ENCODE measurements at places on chromosomes 3 and 15.
A peak's percentile ranks its signal among the peaks of the same experiment; 100 is the strongest.

DNA sequence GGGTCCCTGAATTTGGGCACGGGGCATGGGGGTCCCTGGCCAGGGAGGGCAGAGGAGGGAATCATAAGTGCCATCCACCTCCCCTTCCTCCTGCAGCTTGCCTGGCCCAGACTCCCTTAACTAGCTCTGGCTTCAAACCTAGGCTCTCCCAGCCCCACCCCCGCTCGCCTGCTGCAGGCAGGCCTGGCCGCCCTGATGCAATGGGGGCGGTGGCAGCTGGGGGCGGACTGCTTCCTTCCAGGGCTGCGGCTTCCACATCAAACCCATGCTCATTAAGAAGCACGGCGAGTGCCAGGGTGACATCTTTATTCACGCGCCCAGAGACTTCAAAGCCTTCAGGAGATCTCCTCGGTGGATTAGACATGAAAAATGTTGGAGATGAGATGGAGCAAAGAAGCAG, 123.1 kb downstream of the TPRA1 start:
- DNase-seq = no peak

- no peak for DNase-seq
Measured at GRCh38 chr3:23805210-23805632, 534 bp upstream of the UBE2E1 start.

DNA sequence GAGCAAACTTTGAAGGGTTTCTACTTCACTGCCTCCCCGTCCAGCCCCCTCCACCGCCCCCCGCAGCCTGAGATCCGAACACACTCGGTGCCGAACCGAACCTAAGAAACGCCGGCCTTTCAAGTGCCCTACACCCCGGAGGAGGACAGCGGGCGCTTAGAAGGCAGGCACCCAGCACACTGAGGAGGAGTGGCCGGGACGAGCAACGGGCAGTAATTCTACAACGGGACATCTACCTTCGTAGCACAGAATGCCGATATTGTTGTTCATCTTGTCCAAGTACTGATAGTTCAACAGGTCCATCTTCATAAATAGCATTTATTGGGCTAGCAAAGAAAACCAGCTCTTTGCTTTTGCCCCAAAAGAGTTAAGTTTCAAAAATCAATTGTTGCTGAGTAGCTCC, 513 bp downstream of the VGLL4 start:
- peak; percentile 16 for DNase-seq

DNA sequence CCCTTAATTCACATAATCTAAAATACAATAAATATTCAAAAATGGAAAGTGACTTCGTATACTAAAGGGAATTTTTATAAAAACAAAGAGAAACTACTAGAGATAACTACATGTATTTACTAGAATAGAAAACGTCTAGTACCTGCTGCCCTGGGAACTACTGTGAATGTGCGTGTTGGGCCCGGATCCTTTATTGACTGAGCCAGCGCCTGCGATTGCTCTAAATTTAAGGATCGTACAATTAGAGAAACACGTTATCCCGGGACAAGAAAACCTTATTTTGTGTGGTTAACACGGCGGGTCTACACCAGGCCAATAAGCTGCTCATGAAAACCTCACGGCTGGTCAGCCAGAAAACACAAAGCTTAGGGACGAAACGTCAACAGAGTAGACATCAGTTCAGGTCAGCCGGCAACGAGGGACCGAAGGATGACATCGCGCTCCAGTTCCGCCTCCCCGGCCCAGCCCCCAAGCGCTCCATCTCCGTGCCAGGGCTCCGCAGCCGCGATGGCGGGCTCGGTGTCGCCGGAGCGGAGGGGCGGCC, 555 bp downstream of the TM2D3 start:
- no peak for DNase-seq

Data from stimulated activated CD4-positive, alpha-beta T cell treated with anti-CD3 and anti-CD28 coated beads, TNF-alpha, amount 100 ng/mL, for 1 hour (primary cell).